ENCODE measurements at places on chromosomes 1 and 21.

GRCh38 chr1:64241069-64241468 lies 37.6 kb downstream of the UBE2U start:
- no peak for DNase-seq

GRCh38 chr1:236545621-236546169 lies 21.9 kb downstream of the LGALS8 start:
- DNase-seq, result no peak

DNA sequence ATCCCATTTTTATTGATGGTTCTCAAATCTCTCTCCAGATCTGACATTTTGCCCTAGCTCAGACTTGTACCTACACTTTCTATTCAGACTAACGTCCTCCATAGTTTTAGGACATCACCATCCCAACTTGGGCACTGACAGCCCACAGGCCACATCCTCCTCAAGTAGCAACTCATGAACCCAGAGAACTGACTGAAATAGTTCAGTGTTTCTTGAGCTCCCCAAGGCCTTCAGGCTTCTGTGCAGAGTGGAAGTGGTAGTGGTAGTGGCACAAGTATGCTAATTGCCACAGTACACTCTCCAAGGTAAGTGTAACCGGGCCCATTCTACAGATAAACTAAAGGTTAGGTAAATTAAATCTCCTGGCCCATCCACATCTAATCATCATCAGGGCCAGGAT lies 112.6 kb downstream of the SLC45A1 start:
- DNase-seq, result no peak

DNA sequence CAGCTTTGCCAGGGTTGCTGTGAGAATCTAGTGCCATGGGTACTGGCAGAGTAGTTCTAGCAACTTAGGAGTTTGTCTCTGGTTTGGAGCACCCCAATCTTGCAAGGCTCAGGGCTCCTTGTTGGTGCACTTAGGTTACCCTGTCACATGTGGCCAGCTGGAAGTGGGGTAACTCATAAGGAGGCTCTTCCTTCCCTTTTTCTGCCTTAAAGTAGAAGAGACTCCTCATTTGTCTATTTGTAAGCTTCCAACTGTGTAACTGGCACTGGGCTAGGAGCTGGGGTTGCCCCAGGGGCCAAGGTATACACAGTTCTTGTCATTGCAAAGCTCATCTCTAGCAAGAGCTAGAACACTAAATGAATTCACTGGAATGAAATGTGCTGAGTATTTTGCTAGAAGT lies 10.6 kb downstream of the MROH7 start:
- no peak for DNase-seq
